Stromal cell of bone marrow (primary cell): ENCODE measurements at places on chromosomes 2 and 18.

GRCh38 chr2:39464864-39465263 lies 27.8 kb upstream of the MAP4K3 start:
- DNase-seq = no peak

DNA sequence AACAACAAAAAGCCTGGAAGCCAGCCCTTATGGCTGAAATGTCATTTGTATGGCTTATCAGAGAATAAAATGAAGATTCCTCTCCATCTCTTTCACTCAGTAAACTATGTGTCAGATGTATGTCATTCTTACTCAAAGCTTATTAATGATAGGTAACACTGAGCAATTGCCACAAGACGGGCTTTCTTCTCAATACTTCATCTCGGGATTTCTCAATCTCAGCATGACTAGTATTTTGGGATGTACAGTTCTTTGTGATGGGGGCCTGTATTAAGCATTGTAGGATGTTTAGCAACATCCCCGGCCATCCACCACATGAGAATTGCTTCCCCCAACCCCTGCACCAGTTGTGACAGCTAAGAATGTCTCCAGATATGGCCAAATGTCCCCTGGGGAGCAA lies 80.2 kb downstream of the MREG start:
- DNase-seq = no peak

- no peak for DNase-seq
These were observed 1.5 kb downstream of the ARL5A start for GRCh38 chr2:151826737-151827157.

DNA sequence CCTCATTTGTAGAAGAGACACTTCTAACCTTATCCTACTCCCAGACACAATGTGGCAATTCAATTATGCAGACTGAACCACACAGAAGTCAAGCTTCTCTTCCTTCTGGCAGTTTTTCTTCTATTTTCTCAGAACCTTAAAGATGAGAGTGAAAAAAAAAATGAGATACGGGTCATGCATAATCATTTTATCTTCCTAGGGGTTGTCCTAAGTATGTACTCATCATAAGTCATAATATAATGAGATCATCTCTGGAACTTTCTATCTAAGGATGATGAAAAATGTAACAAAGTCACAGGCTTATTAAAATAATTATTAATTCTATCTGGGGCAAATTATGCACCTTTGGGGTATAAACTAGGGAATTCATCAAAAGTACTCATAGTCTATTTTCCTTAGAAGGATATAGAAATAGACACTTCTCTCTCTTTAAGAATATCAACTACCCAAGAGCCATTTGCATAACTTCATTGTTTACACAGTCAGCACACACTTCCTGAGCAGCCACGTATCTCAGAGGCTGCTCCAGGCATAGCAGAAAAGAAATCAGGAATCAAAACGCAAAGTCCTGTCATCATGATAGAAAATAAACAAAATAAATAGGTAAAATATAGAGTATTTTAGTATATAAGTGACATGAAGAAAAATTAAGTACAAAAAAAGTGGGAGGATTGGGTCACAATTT lies 345.9 kb upstream of the SPHKAP start:
- no peak for DNase-seq

GRCh38 chr18:54020966-54021365 lies 203.5 kb downstream of the MBD2 start:
- peak; percentile 37 for DNase-seq

GRCh38 chr2:134500211-134500935 lies 218.4 kb downstream of the TMEM163 start:
- DNase-seq = no peak

- DNase-seq = no peak
These were observed 300.2 kb downstream of the LPIN1 start for GRCh38 chr2:12046641-12047040.

GRCh38 chr2:235715601-235716000 lies 221.8 kb downstream of the AGAP1 start:
- no peak for DNase-seq

DNA sequence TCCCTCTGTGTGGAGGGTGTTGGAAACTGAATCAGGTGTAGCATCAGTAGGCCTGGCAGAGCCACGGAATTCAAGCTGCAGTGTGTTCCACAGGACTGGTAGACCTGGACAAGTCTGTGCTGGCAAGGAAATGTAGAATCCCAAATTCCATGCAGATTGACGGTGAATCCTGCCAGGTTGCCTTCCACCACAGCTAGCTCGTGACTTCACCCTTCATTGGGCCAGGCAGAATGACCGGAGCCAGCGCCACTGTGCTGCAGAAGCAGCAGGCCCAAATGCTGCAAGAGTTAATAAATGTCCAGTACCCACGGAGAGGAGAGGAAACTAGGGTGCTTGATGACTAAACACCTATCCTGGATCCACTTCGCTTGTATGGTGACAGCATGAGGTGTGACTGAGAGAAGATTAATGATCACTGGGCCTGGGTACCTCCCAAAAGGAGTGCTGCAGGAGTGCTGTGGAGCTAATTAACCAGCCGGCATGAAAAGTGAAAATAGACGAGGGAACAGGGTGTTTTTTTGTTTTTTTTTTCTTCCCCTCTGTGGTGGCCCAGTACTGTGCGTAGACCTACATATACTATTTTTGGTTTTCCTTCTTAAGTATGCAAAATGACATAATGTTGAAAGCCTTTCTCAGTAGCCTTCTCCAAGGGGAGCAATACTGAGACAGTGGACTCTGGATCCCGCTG lies 122.2 kb downstream of the TANC1 start:
- DNase-seq = no peak

DNA sequence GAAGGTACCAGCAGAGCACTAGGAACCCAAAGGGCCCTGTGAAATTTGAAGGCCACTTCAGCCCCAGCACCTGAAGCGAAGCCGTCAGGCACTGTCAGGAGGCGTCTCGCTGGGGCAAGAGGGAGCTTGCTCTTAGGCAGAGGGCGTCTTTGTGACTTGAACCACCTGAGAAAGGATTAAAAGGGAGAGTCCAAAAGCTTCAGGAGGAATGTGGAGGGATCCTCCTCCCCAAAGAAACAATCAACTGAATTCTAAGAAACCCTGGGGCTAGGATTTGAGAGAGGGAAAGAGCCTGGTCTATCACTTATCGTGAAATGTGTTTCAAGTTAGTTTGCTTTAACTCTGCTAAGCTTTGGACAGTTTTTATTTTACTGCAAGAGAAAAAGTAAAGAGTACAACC lies 324.9 kb upstream of the SOX11 start:
- DNase-seq = no peak

DNA sequence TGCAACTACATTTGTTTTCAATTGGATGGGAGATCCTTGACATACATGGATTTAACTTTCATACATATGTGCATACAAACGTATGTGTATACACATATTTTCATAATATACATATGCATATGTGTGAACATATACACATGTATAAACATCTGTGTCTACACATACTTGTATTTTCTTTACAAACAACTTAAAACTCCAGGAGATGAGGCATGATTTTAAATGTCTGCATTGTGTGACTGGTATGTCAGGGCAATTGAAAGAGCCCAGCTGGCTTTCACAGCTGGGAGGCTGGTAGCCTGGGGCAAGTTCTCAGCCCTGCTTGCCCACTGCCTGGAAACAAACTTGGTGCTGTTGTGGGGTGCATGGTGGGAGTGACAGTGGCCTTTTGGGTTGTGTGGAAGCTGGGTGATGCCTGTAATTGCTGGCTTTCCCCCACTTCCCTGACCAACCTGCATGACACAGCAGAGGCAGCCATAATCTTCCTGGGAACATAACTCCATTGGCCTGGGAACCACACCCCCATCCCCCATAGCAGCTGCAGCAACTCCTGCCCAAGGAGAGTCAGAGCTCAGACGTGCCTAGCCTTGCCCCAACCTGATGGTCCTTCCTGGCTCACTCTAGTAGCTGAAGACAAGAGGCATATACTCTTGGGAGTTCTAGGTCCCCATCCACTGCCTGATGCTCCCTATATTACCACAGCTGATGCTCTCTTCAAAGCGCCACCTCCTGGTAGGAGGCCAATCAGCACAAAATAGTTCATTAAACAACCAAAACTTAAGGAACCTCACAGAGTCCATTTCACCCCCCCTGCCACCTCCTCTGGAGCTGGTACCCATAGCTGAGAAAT lies 158.3 kb downstream of the CERS6 start:
- no peak for DNase-seq

GRCh38 chr2:208040199-208041171 lies 15.2 kb upstream of the PLEKHM3 start:
- DNase-seq = peak; percentile 63

DNA sequence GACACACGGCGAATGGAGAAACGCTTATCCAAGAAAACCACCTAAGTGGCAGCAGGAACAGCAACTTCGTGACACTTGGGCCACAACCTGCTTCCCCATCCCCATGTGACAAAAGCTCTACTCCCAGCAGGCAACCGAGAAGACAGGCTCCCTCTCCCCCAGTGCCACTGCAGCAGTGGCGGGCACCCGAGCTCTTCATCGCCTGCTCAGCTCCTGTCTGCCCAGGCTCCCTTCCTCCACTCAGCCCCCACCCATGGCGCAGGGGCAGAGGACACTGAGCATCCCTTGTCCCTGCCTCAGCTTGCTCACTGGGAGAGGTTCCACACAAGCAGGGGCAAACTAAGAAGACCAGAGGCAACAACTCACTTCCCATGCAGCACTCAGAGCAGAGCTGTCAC lies 22.9 kb downstream of the SLC66A2 start:
- DNase-seq = no peak

DNA sequence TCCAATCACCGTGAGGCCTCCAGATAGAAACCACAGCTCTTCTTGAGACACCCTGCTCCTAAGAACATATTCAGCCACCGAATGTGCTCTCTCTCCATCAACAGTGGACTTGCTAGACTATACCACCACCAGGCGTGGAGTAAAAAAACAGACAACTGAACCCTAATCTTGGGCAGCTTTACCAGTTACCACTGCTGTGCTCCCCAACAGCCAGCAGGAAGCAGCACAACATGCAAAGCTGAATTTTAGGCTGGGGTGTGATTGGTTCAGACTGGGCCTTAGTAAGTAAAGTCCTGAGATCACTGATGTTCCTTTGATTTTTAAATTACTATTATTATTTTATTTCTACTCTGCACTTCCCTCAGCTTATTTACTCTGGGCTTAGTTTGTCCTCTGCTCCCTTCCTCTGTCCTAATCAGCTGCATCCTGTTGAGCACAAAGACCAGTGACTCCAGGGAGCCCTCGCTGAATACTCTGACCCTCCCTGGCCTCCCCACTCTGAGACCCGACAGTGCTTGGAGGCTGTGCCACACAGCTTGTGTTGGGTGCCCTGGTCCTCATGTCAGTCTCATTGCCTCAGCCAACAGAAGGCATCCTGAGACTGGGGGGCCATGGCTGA lies 21.9 kb downstream of the MRPL35 start:
- peak; percentile 57 for DNase-seq

GRCh38 chr2:241110607-241111439 lies 8.7 kb upstream of the MTERF4 start:
- DNase-seq = no peak

DNA sequence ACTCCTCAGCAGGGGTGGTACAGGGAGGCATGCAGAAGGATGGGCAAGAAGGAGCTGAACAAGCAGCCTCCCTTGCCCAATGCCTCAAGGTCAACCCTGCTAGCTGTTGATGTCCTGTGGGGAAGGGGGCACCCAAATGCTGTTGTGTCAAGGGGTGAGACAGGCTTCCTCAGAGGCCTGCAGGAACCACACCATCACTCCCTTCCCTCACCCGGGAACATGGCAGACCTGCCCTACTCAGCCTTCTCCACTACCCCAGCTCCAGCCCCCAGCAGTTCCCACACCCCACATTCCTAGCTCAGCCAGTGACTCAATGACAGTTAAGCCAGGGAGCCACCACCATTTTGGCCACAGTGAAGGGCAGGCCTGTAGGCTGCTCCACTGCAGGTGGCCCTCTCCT lies 53.9 kb upstream of the RMP24 start:
- no peak for DNase-seq

DNA sequence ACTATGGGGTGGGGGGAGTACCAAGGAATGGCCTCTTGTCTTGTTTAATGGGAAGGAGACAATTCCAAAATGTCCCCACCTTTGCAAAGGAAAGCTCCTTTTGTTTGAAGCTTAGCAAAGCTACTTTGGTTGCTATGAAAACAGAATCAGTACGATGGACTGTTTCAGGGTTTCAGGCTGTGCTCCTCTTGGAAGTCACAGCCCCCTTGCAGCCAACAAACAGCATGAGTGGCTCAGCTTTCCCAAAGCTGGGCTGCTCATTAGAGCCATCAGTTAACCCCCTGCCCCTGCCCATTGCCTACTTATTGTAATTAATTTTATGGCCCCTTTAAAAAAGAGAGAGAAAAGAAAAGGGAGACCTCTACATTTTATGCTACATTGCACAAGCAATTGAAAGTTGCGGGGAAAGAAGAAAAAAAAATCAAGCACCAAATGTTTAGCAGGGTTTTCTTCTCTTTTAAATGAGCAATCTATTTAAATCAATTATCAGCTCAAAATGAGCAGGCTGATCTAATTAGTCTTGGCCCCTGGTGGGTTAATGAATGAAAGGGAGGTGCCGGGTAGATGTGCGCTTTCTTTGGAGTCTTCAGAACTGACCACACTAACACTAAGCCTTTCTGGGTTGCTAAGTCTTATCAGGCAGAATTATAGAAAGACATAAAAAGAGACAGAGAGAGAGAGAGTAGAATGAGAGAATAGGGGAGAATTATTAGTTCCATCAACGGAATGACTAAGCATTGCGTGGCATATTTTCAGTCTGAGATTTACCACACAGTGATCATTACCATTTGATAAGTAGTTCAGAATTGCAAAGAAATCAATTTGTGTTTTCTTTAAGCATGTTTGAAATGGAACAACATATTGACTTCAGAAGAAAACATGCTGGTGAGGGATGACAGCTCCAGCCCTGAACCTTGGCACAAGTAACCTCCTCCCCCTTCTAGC lies 284.9 kb downstream of the INSIG2 start:
- DNase-seq = no peak

DNA sequence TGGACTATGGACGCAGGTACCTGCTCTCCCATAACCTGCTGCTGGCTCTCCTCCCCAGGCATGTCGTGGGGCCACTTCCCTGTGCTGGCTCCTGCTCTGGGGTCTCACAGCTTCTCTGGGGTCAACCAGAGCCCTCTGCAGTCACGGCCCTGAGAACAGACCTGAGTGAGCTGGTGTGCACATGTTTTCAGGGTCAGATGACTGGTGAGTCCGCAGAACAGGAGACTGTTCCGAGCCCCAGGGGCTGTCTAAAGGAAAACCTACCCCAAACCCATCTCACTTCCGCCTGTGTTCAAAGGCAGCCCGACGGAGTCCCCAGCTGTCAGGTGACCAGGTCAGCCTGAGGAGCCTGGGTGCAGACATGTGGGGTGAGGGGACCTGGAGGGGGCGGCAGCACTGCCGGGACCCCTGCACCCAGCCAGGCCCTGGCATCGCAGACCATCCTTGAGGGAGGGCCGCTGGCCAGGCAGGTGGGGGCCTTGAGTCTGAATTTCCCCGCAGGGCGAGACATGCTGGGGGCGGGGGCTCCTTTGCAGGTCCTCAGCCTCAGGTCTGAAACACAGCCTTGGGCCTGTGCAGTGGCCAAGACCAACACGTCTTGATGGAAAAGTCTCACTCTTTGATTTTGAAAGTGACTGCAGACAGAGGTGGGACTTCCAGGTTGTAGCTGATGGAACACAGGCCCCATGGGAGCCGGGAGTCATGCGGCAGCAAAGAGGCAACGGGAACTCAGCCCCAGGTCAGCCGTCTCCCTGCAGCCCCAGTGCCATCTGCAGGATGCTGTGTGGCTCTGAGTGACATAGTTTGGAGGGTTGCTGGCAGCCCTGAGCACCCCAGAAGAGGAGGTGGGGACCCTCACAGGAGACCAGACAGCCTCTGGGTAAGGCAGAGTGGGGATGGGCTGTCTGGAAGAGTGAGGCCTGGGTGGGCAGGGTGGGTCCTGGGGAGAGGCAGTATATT lies 65.3 kb downstream of the TWIST2 start:
- DNase-seq = no peak
